ENCODE measurements at places on chromosomes 1 and 21. TPM values are rescaled to one million over a fixed set of nuclear protein-coding genes. Genes with fewer than 3 reads are reported as not detected.

The CLDN14 gene
- not detected for polyA plus RNA-seq

The EPS8L3 gene
- polyA plus RNA-seq: not detected

The SLAMF9 gene
- polyA plus RNA-seq: not detected

The NMNAT1 gene
- polyA plus RNA-seq: 12.4 TPM

The CSMD2 gene
- polyA plus RNA-seq: 2.0 TPM

The VSIG8 gene
- polyA plus RNA-seq: not detected

The PLD5 gene
- polyA plus RNA-seq: not detected

The ZSWIM5 gene
- 0.07 TPM for polyA plus RNA-seq

The CELSR2 gene
- 0.98 TPM for polyA plus RNA-seq

The TRIM17 gene
- polyA plus RNA-seq: 0.33 TPM

The PRDM2 gene
- 11.6 TPM for polyA plus RNA-seq

The UTS2 gene
- polyA plus RNA-seq: not detected

The CACNA1S gene
- not detected for polyA plus RNA-seq

The TMEM52 gene
- 0.28 TPM for polyA plus RNA-seq

The AMPD1 gene
- polyA plus RNA-seq: not detected

The PIAS3 gene
- 30.0 TPM for polyA plus RNA-seq

The IFNAR1 gene
- polyA plus RNA-seq: 11.4 TPM

The GBP5 gene
- polyA plus RNA-seq: not detected

The NPR1 gene
- not detected for polyA plus RNA-seq

The ANXA9 gene
- 0.21 TPM for polyA plus RNA-seq

The GPR25 gene
- not detected for polyA plus RNA-seq

The PDE4B gene
- 29.4 TPM for polyA plus RNA-seq

The EPHA10 gene
- 0.04 TPM for polyA plus RNA-seq

The PTPN22 gene
- 0.06 TPM for polyA plus RNA-seq

The SMPDL3B gene
- 0.34 TPM for polyA plus RNA-seq

The AK2 gene
- polyA plus RNA-seq: 150 TPM

The C1orf94 gene
- not detected for polyA plus RNA-seq

The TRIM45 gene
- polyA plus RNA-seq: 3.3 TPM

The CRYAA gene
- not detected for polyA plus RNA-seq

Measured in BJ (cell line).